GM23248 (cell line): ENCODE measurements at places on chromosomes 3 and 15. TPM values are rescaled to one million over a fixed set of nuclear protein-coding genes. Genes with fewer than 3 reads are reported as not detected.

CLDN1 gene
- 0.32 and 0.38 TPM in 2 replicates for total RNA-seq

ZNF860 gene
- total RNA-seq = 0.43 TPM in 1 of 2 replicates, not detected in the other

OTOL1 gene
- not detected in 2 replicates for total RNA-seq

MRPL47 gene
- 18.6 and 25.0 TPM in 2 replicates for total RNA-seq

DGKG gene
- total RNA-seq = 0.38 TPM in 1 of 2 replicates, not detected in the other

MRAS gene
- total RNA-seq = 54.9 and 56.7 TPM in 2 replicates

PLA2G4E gene
- not detected in 2 replicates for total RNA-seq

CLK3 gene
- 67.2 and 67.9 TPM in 2 replicates for total RNA-seq

VGLL4 gene
- 46.5 and 54.9 TPM in 2 replicates for total RNA-seq

ZNF501 gene
- 5.4 and 9.0 TPM in 2 replicates for total RNA-seq

CPN2 gene
- not detected in 2 replicates for total RNA-seq

GHSR gene
- total RNA-seq = not detected in 2 replicates

VEPH1 gene
- total RNA-seq = 34.0 and 44.0 TPM in 2 replicates
